ENCODE measurements at places on chromosomes 2 and 18.
A peak's percentile ranks its signal among the peaks of the same experiment; 100 is the strongest.

DNA sequence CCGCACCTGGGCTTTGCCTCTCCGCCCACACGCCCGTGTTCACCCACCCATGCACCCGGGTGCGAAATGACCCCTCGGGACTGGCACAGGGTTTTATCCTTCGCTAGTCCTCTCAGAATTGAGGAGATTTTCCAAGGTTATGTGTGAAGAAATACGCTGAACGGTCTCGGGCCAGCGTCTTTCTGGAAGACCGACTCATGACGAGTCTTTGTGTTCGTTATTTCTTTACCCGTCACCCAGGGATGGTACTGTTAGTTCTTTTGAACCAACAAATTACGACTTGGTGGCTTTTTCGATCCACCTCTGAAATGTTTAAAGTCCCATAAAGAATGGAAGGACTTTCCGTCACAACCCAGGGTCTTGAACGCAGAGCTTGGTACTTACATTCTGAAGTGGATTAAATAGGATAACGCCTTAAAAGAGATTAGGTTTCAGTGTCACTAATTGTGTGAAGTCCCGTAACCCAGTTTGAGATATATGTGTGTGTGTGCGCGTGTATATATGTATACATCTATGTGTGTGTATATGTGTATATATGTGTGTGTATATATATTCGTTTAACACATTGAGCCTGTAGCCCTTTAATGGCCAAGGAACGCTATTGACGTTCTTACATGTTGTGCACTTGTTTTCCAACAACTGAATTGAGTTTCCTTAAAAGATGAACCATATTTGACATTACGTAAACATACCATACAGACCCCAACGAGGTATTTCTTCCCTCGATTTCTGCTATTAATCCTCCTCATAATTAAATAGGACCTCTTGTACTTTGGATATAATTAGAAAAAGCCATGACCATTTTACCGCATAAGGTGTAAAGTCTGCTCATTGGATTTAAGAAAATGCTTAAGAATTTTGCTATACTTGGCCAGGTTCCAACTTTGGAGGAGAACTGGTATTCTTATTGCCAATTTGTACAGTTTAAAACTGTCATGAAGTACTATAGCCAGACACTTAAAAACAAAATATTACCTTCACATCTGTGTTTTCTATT, 889 bp downstream of the ZC3H15 start:
- no peak for DNase-seq

DNA sequence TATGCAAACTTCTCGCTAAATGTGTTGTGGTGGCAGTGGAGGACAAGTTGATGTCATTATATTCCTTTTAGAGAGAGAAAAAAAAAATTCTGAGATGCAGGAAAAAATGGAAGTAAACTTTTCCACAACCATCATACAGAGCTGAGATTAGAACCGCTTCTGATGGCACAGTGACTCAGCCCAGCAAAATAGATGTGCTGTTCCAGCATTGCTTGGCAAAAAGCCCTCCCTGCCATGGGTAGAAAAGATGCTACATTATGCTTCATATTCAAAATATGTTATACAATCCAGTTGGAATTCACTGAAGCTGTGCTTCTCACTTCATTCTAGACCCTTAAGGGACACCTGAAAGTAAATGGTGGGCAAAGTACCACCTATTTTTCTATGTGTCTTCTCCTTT, 1047.6 kb upstream of the FANCL start:
- DNase-seq = no peak

- no peak for DNase-seq
These were observed 64.6 kb downstream of the NEB start for GRCh38 chr2:151669585-151670081.

- DNase-seq = no peak
These were observed 164.0 kb upstream of the SESTD1 start for GRCh38 chr2:179428649-179429048.

- no peak for DNase-seq
These were observed 85.2 kb downstream of the HS1BP3 start for GRCh38 chr2:20565623-20566236.

DNA sequence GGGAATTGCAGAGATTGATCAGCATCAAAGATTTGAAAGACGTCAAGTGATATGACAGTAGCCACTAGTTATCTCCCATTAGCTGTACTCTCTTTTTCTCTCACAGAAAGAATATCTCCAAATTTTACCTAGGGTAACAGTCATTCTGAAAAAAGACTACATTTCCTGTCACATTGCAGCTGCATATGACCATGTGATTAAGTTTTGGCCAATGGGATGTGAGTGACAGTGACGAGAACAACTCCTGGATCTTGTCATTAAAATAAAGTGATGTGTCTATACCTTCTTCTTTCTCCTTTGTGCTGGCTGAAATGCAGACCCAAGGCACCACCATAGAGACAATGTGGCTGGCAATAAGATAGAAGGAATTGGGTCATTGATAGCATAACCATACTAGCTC, 10.5 kb upstream of the NEUROD1 start:
- DNase-seq = no peak

- peak; percentile 51 for DNase-seq
These were observed at the start of gene CSRNP3 for GRCh38 chr2:165469417-165469816. Gene CSRNP3 (plus strand): TSS chr2:165469698. CDS start chr2:165595066, 125,368 bp downstream.

DNA sequence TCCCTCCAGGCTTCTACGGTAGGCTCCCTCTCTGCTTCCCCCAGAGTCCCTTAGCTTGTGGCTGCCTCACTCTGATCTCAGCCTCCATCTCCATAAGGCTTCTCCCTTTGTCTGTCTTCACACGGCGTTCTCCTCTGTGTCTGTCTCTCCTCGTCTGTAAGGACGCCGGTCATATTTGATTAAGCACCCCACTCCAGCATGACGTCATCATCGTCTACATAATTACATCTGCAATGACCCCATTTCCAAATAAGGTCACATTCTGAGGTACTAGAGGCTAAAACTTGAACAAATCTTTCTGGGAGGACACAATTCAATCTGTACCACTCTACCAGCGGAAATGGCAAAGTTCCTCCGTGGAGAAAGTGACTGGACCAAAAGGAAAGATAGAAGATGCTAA, 8.3 kb upstream of the COL6A3 start:
- no peak for DNase-seq

GRCh38 chr2:127012868-127013267, 94.1 kb downstream of the BIN1 start:
- DNase-seq = no peak

DNA sequence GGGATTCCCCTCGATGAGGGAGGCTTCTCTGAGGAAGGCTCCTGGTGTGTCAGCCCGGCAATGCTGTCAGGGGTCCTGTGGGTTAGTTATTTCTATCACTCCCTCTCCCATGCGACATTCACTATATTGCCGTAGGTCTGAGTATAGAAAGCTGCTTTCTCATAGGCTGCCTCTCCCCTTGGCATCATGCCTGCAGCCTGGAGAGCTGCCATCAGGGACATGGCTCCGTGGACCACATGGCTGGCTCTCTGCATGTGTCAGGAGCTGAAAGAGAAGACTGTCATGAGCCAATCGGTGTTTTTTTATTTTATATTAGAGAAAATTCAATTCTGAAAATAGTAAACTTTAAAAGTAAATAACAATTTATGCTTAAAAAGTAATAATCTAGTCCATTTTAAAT, 198.0 kb downstream of the CDH20 start:
- DNase-seq = no peak

GRCh38 chr2:105925390-105925789, 180.7 kb downstream of the NCK2 start:
- no peak for DNase-seq

DNA sequence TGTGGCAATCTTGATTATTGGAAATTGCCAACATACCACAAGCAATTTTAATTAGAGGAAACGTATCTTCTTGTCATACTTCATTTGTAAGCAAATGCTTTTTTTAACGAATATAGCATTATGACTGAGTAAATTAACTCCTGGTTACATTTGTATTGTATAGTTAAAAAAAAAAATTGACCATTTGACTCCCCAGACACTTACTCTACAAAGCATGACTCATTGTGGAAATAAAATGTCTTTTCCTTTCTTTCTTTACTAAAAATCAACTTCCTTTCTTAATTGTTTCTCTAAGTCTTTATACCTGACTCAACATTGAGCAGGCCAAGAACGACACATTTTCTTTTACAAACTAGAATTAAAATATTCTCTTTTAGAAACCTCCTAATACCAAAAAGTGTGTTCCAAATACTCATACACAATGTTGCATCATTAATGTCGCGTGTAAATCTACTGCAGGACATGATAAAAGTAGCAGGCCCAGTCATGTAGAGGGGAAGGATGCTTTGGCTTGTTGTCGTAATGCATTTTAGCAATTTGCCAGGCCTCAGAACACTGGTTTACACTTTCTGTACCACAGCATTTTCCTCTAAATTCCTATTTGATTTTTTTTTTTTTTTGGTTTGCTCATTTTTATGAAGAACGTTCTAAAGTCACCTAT, 349.6 kb upstream of the KCNH7 start:
- no peak for DNase-seq

Measured in AG04450 (cell line).